ENCODE measurements at places on chromosomes 2 and 18.

GRCh38 chr2:153004627-153005026, 286.2 kb downstream of the ARL6IP6 start:
- no peak for DNase-seq

- DNase-seq: no peak
Observed at GRCh38 chr18:62426191-62426488, 96.7 kb upstream of the ZCCHC2 start.

DNA sequence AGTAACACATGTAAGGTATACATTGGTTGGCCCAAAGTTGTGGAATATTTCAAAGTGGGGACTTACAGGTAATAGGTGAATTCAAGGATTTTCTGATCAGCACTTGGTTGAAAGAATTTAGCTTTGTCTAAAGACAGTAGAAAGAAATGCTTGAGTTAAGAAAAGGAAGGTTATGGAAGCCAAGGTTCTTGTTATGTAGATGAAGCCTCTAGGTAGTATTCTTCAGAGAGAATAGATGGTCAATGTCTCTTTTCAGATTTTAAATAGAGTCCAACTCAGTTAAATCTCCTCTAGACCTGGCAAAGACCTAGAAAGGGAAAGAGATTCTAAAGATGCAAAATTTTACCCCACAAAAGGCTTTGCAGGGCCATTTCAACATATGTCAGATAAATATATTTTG, 157.4 kb downstream of the ANKRD30B start:
- no peak for DNase-seq

- DNase-seq: no peak
Observed at GRCh38 chr2:186201371-186201770, 284.7 kb upstream of the ZC3H15 start.

GRCh38 chr2:58239243-58239925, 1.7 kb downstream of the FANCL start:
- DNase-seq: no peak

- no peak for DNase-seq
Observed at GRCh38 chr2:33134086-33134771, 187.5 kb downstream of the LTBP1 start.

DNA sequence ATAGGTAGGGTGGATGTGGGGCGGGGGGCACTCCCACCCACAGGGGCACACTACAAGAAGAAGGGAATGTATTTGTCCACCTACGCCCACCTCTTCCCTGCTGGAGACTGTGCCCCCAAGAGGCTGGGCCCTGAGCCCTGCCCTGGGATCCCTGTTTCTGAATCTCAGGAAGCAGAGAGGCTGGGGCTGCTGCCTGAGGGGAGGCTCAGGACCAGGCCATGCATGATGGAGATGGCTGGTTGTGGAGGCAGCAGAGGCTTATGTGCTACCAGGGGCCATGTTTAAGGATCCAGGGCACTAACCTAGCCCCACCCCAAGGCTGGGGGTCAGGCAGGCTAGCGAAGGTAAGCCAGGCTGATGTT, 81.1 kb upstream of the OTOF start:
- DNase-seq: no peak

- DNase-seq: no peak
Observed at GRCh38 chr2:239285932-239286230, 114.9 kb downstream of the HDAC4 start.

GRCh38 chr2:121524685-121525425, 5.8 kb upstream of the RNU4ATAC start:
- DNase-seq: no peak

DNA sequence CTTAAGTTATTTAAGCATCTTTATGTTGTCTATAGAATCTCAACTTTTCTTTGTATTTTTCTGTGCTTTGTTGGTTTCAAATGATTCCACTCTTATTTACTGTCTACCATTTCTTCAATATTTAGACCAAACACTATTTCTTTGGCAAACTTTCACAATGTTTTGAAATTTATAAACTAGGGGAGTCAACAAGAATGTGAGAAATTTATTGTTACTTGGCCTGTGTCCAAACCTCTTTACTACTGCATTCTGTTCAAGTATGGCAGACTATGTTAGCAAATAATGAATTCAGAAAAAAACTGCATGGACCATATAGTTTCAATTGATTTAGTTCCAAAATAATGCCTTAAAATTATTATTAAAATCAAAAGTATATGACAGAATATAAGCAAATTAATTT, 470.2 kb downstream of the FBXO15 start:
- no peak for DNase-seq

- no peak for DNase-seq
Observed at GRCh38 chr18:12442946-12443345, 35.2 kb downstream of the PRELID3A start.

GRCh38 chr2:58514252-58514651, 273.1 kb upstream of the FANCL start:
- no peak for DNase-seq

GRCh38 chr2:128491692-128492244, 173.1 kb upstream of the HS6ST1 start:
- no peak for DNase-seq

- no peak for DNase-seq
Observed at GRCh38 chr2:97646977-97647376, 1.1 kb downstream of the COX5B start.

DNA sequence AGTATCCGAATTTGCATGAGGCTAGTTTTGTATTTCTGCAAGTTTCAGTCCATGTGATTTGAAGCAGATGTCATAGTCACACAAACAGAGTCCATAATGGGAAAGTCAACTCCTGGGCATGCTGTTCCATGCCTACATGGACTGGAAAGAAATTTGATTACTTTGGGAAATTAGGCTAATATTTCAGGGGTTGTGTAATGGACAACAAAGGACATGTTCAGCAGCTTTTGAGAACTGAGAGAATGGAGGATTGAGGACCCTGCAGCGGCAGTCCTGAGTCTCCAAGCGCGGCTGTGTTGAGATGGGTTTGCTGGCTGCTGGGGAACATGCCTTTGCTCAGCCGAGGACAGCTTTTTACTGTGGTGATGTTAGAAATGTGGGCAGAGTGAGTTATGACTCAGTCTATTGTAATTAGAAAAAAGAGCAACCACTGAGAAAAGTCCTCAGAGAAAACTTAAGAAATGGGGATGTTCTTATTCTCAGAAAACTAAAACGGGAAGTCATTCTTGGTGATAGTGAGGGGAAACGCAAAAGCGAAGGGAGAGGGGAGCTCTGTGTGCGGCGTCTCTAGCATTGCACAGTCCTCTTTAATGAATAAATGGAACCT, 149.2 kb downstream of the FAM210A start:
- no peak for DNase-seq
